ENCODE measurements at places on chromosomes 11 and 22. TPM values are rescaled to one million over a fixed set of nuclear protein-coding genes. Genes with fewer than 3 reads are reported as not detected.

SAA4 gene
- 73.8 TPM for total RNA-seq

MAPK8IP1 gene
- 5.2 TPM for total RNA-seq

STIP1 gene
- 122 TPM for total RNA-seq

C11orf16 gene
- not detected for total RNA-seq

H19 gene
- total RNA-seq, result 12.4 TPM

OR8I2 gene
- total RNA-seq, result not detected

PNPLA5 gene
- total RNA-seq, result 0.57 TPM

Measured in hepatocyte (in vitro differentiated cells).